ENCODE measurements at places on chromosomes 6 and 20.
A peak's percentile ranks its signal among the peaks of the same experiment; 100 is the strongest.

- no peak for DNase-seq
These were observed 22.8 kb upstream of the SCGN start for GRCh38 chr6:25629198-25629576.

- no peak for DNase-seq
These were observed 2.3 kb upstream of the BTN2A1 start for GRCh38 chr6:26455357-26455970.

DNA sequence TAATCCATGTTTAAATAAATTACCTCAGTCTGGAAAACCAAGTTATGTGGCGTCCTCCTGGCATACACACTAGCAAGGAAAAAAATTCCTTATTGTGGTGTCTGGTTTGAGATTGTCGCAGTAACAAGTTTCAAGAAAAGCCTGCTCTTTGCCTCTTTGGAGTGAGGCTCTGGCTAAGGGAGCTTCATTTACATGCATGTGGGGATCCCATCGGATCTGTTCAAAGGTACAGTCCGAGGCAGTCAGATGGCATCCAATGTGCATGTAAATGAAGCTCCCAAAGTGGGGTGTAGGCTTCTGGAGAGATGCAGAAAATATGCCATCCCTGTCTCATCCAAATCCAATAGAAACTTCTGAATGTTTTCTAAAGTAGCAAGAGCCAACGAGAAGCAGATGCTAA lies 199.5 kb upstream of the FBXL4 start:
- no peak for DNase-seq

- DNase-seq: no peak
These were observed 20.2 kb upstream of the APMAP start for GRCh38 chr20:25012616-25013189.

GRCh38 chr20:44692932-44693480 lies 22.2 kb upstream of the CCN5 start:
- DNase-seq: peak; percentile 92

- DNase-seq: no peak
These were observed 132.7 kb downstream of the ERMARD start for GRCh38 chr6:169884158-169884557.

DNA sequence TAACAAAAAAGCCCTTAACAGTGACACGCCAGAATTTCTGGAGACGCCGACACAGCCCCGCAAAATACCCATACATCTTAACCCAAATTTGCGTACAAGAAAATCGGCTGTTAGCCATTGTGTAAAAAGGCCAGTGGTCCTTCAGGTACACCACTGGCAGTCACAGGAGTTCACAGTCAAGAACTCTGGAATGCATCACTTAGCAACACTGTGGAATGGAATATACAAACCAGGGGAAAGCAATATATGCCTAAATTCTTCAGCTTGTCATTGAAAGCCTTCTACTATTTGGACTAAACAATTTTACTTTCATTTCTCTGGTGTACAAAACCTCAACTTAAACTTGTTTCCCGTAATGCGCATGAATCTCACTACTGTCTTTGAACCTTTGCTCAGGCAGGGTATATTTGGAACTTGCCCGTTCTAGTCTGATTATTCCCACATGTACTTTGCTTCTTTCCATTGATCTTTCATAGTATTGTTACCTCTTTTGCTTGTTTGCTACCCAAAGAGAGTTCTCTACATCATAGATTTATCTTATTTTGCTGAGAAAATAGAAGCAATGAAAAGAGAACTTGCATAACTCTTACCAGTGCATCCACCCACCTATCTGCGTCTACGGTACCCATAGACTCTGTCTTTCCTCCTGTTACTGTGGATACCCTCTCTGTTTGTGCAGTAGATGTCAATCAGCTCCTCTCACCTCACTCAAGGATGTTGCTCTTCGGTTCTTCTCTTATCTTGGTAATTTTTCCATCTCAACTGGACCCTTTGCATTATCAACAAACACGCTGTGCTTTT lies at the start of gene ARMH2:
TSS of gene ARMH2 (minus strand) at position 178 of the 801 bp plus-strand sequence. CDS start at position 118, 60 bp downstream.
- DNase-seq: no peak

DNA sequence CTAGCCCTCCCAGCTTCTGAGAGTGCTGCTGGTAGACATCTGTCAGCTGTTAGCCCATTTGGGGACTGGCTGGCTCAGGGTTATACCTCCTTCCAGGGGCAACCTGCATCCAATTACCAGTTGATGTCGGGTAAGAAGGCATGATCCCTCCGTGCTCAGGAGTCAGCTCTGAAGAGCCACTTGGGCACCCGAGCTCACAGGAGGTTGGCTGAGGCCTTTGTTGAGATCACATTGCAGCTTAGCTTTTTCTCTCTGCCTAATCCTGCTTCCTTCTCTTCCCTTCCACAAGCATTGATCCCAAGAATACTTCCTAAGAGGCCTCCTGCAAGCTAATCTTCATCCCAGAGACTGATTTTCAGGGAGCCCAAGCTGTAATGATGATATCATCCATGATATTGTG lies 35.5 kb downstream of the SCP2D1 start:
- no peak for DNase-seq

- no peak for DNase-seq
These were observed 64.2 kb upstream of the CCN6 start for GRCh38 chr6:111989743-111990142.

DNA sequence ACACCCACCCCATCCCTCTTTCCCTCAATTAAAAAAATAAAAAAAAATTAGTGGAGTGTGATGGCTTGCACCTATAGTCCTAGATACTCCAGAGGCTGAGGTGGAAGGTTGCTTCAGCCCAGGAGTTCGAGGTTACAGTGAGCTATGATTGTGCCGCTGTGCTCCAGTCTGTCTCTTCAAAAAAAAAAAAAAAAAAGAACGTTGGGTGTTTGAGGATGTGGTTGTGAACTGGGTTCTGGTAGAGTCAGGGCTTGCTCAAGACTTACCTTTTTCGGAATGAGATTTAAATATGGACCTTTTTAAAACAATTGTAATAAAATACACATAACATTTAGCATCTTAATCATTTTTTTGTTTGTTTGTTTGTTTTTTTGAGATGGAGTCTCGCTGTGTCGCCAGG lies 211.9 kb downstream of the OR2B2 start:
- DNase-seq: no peak

DNA sequence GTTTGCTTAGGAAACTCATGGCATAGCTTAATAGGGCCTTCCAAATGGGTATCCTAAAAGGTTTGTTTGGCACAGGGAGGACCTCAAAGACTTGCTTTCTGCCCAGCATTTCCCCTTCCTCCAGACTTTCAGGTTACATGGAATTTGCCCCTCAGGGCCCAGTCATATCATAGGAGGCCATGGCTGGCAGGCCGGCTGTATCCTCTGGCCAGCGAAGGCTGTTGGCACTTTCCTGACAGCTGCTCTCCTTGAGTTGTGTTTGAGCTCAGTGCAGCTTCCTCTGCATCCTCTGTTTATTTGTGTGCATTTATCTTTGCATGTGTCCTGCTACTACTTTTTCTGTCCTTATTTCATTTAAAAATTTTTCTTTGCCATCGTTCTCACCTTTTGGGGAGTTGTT lies 90.9 kb downstream of the ANKS1A start:
- no peak for DNase-seq

- DNase-seq: no peak
These were observed 259.3 kb downstream of the NRN1 start for GRCh38 chr6:5747379-5747778.

- no peak for DNase-seq
These were observed 84.0 kb downstream of the TASP1 start for GRCh38 chr20:13554706-13555105.

DNA sequence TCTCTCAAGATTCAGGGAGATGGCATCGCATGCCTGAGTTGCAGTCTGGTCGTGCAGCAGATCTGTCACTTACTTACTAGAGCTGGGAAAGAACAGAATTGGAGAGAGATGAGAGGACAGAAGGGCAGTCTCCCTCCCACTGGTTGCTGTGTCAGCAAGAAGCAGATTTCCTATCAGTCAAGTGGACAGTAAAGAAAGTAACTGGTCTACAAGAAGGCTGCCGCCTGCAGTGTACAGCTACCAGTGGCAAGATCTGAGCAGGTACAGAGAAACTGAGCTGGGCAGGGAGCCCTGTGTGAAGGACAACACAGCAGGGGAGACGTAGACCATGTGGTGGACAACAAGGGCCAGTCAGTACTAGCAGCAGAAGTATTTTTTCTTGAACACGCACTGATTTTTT lies 49.5 kb upstream of the PCSK2 start:
- no peak for DNase-seq

DNA sequence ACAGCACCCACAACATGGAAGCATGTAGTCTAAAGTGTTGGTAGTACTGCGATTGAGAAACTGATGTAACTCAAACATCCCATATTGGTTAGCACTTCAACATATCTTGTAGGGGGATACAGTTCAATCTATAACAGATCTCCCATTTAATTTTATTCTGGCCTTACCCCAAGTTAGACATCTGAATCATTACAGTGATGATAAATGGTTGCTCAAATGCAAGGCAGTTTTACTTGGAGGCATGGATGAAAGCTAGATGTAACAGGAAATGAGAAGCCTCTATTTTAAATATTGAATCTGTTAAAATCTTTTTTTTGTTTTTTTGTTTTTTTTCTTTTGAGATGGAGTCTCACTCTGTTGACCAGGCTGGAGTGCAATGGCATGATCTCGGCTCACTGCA lies 44.2 kb upstream of the FAM50B start:
- DNase-seq: peak; percentile 25

Measured in GM03348 (cell line).